ENCODE measurements at places on chromosomes 12 and 14.

DNA sequence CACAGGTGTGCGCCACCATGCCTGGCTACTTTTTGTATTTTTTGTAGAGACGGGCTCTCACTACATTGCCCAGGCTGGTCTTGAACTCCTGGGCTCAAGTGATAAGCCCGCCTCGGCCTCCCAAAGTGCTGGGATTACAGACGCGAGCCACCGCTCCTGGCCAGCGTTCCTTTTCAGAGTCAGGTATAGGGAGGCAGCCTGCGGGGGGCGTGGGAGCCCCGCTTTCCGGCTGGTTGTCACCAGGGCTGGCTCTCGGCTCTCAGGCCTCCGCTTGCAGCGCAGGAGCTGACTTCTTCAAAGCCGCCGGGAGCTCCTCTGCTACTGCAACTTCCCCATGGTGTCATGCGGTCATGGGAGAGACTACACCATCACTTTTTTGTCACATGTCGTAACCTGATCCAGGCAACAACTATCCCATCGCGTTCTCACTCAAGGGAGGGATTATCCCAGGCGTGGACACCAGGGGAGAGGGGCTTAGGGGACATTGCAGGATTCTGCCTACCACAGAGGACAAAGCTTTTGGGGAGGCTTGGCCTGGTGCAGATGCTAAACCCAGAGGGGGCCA, 129.4 kb downstream of the SCARB1 start:
- peak; percentile 74 for DNase-seq

GRCh38 chr12:2284857-2285256, 232.1 kb downstream of the CACNA1C start:
- peak; percentile 82 for DNase-seq

DNA sequence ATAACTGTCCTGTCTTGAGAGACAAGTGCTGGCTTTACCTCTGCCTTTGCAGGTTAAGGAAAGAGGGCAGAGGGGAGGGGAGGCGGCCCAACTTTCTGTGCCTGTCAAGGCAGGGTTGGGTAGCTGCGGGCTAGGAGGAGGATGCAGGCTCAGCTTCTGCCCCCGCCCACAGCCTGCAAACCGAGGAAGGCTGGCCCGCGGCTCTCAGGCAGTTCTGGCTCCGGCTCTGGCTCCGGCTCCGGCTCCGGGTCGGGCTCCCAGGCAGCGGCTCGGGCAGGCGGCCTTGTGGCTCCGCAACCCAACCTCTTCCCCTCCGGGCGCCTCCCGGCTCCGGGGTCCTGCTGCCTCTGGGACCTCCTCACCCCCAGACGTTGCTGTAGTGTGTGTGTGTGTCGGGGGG, 92.9 kb downstream of the TMEM30B start:
- peak; percentile 58 for DNase-seq

GRCh38 chr12:124387528-124387911, 92.6 kb downstream of the RFLNA start:
- no peak for DNase-seq

DNA sequence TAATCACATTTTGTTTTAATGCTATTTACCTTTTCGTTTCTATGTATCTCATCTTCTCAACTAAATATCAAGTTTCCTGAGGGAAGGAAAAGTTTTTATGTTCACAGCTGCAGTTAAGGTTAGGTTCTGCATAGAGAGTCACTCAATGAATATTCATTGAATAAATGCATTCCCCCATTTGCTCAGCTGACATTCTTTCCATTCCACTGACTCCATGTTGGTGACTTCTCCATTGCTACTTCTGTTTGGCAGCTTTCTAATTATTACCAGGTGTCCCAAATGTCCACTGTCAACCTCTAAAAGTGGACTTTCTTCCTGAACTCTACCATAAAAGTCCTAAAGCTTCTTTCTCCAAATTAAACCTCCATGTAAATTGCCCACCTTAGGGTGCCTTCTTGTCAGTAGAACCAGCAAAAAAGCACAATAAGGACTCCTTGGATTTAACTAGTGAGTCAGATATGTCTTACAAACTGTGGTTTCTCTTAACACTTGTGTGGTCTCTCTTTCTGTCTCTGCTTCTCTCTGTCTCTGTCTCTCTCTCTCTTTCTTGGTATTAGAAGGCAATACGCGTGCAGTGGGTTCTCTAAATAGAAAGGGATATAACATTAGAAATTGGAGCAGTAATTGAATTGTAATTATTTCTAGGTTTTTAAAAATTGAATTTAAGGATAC, 85.9 kb downstream of the TMEM117 start:
- peak; percentile 12 for DNase-seq

- DNase-seq: no peak
Measured at GRCh38 chr14:74476607-74477006, 16.5 kb downstream of the NPC2 start.

DNA sequence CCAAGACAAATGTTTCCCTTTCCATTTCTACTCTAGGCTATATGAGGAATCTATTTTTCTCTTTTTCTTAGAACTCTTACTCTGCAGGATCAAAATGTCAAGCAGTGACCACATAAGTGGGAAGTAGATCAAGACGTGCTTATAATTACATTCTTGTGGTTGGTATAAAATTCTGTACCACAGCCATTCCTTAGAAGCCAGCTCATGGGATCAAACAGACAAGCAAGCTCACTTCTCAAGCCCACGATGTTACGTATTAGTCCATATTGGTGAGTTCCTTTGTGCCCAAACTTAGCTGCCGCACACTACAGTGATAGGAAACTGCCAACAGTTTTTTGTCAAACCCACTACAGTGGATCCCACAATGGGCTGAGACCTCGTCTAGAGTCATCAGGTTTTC, 53.4 kb downstream of the IFNG start:
- DNase-seq: peak; percentile 54

GRCh38 chr12:7016958-7017571, 1.2 kb downstream of the LPCAT3 start:
- DNase-seq: no peak

Data from choroid plexus epithelial cell (primary cell).